Activated effector memory CD4-positive, alpha-beta T cell treated with Interleukin-2 at 50 U/mL for 16 hours (primary cell): ENCODE measurements at places on chromosomes 2 and 18.

- DNase-seq = no peak
Measured at GRCh38 chr2:172448544-172449267, 21.3 kb downstream of the ITGA6 start.

DNA sequence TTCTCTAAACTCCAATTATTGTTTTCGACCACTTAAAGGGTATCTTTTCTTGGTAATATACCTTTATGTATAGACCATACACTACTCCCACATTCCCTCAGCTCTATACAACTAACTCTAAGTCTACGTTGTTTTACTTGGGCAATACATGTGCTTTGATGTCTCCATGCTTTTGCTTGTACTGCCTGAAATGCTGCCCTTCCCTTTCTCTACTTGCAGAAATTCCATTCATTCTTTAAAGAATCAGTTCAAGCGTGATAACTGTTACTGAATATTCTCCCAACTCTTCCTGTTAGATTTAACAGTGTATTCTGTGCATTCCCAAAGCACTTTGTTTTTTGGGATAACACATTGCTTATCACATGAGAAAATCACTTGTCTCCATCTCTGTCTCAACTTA lies 157.0 kb upstream of the AQP4 start:
- DNase-seq = no peak

GRCh38 chr2:25309402-25309801 lies 32.3 kb downstream of the DNMT3A start:
- DNase-seq = peak; percentile 34

DNA sequence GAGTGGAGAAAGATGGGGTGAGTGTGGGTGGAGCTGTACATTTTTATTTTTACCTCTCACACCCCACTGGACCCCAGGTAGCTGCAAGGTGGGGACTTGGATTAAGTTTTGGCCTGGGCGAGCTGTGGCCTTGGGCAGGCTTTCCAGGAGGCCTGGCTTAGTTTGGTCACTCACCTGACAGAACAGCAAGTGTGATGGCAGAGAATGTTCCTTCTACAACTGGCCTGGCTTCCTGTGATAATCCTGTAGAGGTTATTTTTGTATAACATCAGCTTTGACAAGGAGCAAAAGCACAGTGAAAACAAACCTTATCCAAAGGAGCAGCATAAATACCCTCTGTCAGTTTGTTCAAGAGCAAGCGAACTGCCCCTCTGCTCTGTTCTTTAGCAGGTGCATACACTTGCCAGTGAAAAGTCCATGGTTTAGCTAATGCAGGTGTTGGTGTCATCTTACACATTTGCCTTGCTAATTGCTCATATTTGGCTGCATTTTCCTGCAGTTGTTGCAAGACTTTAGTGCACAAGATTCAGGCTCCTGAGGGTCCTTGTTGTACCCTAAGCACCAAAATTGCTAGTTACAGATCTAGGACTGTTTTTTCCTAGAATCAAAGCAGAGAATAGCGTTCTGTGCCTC lies 6.3 kb downstream of the THNSL2 start:
- DNase-seq = no peak

DNA sequence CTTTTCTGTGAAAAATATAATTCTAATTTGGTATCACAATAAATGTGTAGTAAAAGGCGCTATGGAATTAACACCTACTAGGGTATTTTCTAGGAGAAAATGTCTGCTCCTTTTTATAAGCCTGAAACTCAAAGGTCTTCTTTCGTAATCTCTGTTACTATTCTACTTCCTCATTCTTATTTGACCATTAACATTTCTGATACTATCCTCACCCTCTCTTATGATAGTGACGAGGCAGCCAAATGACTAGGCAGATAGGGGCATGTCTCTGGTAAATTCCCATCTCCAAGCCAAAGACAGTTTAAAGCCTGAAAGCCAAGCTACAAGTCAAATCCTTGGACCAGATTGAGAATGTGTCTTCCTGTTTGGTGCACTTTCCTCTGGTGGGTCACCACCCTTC lies 251.7 kb downstream of the LRRTM4 start:
- DNase-seq = no peak

DNA sequence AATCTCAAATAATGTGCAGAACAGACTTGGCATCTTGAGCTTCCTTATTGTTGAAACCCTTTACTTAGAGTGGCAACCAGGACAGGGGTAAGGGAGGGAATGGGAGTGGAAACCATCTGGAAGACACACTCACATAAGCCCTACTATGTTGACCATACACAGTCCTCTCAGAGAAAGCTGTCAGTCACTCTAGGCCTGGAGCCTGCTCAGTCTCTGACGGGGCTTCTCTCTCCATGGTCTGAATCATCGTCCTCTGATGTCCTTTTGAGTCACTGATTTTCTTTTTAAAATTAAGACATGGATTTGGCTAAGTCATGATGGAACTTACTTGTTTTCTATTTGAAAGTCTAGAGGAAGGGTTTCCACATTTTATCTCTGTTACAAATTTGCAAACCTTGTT lies 74.0 kb downstream of the MYO1B start:
- no peak for DNase-seq

DNA sequence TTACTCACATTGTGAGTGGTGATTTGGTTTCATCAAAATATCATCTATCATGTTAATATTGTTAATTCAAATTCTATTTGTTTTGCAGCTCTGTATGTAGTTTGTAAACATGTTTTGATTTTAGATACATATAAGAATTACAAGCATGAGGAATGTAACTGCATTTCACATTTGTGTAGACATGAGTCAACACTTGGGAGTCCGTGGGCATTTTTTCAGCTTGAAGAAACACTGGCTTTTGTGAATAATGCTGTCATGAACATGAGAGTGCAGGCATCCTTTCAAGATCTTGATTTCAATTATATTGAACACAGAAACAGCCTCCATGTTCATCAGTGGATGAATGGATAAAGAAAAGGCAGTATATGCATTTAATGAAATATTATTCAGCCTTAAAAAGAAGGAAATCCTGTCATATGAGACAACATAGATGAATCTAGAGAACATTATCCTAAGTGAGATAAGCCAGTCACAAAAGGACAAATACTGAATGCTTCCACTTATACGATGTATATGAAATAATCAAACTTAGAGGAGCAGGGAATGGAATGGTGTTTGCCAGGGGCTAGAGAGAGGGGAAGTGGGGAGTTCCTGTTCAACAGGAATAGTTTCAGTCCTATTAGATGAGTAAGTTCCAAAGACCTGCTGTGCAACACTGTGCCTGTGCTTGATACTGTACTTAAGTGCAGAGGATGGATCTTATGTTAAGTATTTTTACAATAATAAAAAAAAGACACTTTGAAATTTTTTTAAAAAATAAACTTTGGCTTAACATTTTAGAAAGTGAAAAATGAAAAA lies 194.9 kb downstream of the LRATD1 start:
- no peak for DNase-seq

DNA sequence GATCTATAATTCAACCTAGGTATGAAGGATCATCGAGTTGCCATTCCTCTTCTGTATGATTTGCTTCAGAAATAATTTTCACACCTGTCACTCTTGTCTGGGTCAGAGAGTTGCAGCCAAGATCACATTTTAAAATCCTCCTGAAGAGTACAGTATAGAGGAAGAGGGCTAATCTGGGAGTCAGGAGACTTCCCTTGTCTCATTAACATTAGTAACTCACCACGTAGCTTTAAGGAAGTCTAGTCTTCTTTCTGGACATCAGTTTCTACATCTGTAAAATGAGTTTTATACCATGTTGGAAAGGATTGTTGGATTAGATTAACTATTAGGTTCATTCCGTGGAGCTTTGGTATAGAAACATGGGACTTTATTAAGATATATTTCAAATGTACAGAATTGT lies 109.4 kb downstream of the TDRD15 start:
- DNase-seq = no peak

DNA sequence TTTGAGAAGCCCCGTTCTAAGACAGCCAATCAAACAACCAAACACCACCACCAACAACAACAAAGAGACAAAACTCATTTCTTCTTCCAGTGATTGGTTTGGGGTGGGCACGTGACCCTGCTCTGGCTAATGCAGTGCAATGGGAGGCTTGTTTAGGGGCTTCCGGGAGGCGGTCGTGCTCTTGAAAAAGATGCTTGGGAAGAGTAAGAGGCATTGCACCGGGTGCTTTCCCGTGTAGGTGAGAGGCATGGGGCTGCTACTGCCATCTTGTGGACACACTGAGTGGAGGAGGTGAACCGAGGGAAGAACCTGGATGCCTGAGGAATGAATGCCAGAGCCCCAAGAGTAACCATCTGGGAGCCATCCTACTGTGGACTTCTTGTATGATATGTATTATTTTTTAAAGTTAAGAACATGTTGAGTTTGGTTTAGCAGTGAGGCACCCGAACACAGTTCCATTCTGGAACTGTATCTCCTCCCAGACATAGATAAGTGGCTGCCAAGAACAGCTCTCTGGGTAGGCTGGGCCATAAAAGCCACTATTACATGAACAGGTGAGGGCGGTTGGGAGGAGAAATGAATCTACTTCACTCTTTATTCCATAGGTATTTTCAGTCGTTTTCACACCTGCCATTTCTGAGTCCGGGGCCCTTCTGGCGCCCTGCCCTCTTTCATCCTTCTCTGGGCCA lies 19.1 kb upstream of the ARHGAP25 start:
- no peak for DNase-seq

- no peak for DNase-seq
Measured at GRCh38 chr2:170493426-170494097, 221.6 kb upstream of the SP5 start.

- no peak for DNase-seq
Measured at GRCh38 chr18:10579079-10579867, 53.4 kb downstream of the NAPG start.

- DNase-seq = no peak
Measured at GRCh38 chr2:9258501-9258900, 51.9 kb downstream of the ASAP2 start.

GRCh38 chr2:287471-287885 lies 413 bp downstream of the ALKAL2 start:
- no peak for DNase-seq

- DNase-seq = no peak
Measured at GRCh38 chr2:32937602-32938448, 8.9 kb upstream of the LTBP1 start.

- DNase-seq = no peak
Measured at GRCh38 chr2:100228415-100228814, 86.0 kb upstream of the AFF3 start.

DNA sequence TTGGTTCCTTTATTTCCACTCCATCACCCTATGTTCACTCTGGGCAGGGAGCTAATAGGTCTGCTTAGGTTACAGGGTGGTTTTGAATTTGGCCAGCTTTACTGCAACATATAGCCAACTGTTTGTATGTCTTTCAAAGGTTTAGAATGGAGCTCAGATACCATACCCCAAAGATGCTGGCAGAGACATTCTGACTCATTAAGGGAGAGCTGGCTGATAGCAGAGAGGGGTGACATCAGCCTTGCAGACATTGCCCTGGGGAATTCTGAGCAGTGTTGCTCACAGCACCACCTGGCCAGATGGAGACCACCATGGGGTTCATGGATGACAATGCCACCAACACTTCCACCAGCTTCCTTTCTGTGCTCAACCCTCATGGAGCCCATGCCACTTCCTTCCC lies 2.1 kb downstream of the PROKR1 start:
- DNase-seq = no peak

DNA sequence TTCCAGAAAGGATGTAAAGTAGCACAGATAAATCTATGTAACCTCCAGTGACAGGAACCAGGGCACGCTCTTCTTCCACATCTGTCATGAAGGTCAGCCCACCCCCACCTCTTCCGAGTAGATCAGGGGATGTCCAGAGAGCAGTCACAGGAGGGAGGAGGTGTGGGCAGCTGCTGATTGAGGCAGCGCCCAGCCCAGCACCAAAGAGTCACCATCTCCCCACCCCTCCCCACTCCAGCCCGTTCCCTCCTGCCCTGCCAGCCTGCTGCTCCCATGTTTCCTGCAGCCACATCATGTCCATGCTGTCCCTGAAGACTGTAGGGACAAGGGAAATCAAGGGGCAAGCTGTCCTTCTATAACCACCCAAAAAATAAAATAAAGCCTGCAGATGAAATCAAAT lies 269.8 kb downstream of the BCL11A start:
- no peak for DNase-seq

GRCh38 chr2:196268538-196269338 lies 97.4 kb upstream of the STK17B start:
- no peak for DNase-seq

DNA sequence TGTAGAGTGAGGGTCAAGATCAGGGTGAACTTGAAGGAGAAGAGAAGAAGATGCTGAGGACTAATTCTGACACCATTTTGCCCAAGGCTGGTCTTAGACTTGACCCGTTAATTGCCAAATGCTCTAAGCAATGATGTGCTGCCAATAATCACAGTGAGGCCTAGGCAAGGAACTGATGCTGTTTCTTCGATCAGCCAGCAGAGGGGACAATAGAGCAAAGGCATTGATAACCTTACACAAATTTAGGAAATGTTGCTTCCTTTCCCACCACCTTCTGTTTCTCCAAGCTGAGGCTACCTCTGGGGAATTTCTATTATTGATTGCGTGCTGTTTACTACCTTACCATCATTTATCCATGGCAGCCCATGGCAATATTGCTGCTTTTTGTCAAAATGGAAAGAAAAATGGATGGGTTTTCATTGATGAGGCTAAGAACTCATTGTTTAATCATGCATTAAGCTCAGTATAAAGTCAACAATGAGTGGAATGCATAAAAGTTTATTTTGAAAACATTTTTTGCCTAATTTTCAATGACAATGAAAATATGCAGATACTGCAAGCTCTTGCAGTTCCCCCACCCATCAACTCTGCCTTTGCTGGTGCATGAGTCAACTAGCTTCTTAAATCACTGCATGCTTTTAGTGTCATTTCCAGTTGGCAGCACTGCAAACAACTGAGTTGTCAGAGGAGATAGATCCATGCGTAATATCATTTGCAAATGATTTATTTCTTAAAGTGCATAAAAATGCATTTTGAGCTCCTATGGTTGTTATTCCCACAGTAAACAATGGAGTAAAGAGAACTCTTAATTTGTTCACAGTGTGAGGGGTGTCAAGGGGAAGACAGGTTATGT lies 116.4 kb upstream of the NYAP2 start:
- DNase-seq = no peak

GRCh38 chr2:98959810-98960507 lies 23.9 kb upstream of the CRACDL start:
- DNase-seq = no peak

DNA sequence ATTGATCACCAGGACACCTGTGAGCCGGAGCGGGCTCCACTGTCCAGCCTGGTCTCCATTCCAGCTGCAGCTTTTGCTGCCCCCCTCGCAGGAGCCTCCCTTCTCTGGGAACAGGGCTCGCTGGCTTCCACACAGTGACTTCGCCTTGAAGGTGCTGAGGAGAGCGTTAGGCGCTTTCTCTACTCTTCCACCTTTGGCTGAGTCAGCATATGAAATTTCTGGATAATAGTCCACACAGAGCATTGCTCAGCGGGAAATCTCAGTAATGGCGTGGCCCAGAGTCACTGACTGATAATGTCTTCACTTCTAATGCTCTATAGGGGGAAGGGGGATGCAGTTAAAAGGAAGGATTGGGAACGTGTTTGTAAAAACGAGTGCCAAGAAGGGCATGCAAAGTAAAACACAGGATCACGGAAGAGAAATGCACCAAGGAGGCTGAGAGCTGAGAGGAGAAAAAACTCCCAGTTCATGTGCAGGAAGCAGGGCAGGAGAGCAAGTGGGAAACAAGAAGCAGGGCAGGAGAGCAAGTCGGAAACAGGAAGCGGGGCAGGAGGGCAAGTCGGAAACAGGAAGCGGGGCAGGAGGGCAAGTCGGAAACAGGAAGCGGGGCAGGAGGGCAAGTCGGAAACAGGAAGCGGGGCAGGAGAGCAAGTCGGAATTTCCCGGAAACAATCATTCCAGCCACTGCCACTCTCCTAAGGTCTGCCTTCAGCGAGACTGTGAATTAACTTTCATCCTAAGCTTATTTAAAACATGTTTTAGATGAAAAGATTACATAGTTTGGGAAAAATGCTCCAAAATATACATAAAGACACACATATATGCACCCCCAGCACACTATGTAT lies 77.7 kb downstream of the MYT1L start:
- no peak for DNase-seq
